GM23338 (cell line): ENCODE measurements at places on chromosomes 12 and 14. TPM values are rescaled to one million over a fixed set of nuclear protein-coding genes. Genes with fewer than 3 reads are reported as not detected.
A peak's percentile ranks its signal among the peaks of the same experiment; 100 is the strongest.

DNA sequence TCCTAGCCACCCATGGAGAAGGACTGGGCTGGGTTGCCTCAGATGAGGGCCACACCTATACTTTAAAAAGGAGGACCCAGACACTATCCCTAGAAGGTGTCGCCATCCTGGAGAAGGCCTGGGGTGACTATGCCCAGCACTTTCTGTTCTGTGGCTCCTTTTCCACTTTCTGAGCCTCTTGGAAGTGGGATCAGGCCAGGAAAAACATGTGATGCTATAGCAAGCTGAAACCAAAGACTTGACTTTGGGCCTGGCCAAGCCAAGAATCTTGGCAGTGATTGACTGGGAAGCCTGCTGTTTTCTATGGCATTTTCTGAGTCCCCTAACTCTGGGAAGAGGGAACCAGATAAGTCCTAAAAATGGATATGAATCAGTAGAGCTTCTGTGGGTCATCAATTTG lies 332.3 kb downstream of the ZFP36L1 start:
- H3K4me1 ChIP-seq, result peaks cover 12% of the 10 kb centered on the region; the same call in 1 of the 2 replicates
- no peaks in the 10 kb centered on the region for H3K27me3 ChIP-seq
- no peak for DNase-seq
- H3K27ac ChIP-seq, result no peak overlapping the region
- no peaks in the 10 kb centered on the region for H3K36me3 ChIP-seq
- no peak overlapping the region for H3K4me3 ChIP-seq

DNA sequence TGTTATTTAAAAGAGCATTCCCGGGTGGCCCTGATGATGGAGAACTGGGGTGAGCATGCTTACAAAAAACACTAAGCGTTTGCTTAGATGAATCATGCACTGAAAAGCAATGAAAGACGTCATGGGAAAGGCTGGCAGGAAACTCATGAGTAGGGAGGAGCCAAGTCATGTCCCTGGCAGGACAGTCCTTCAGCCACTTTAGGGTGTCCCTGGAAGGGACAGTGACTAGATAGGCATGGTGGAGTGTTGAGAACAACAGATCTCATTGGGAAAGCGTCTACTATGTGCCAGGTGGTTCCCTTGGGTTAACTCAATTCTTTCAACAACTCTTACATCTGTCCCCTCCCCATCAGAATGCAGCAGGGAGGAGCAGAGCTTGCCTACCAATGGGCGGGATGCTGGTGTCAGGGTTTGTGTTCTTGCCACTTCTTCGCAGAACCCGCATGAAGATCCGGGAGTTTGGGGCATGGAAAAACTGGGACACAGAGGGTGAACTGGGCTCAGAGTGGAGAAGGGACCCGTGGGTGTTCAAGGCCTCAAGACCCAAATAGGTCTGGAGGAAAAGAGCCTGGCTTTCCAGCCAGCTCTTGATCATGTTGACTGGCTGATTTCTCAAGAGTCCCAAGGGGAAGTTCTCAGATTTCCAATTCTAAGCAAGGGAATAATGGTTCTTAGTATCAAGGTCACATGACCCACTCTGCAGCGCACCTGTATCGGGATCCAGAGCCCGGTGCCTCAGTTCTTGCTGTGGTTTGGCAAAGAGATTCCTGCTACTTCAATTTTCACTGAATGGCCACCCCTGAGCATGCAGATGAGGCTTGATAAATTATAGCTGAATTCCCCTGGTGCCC lies 653.9 kb upstream of the TBX3 start:
- H3K27me3 ChIP-seq, result no peaks in the 10 kb centered on the region
- 0 out of 2 replicates have a peak overlapping the region, but pooled peaks have one; percentile 6 for H3K27ac ChIP-seq
- H3K4me3 ChIP-seq, result no peak overlapping the region
- peak; percentile 31 for DNase-seq
- H3K4me1 ChIP-seq, result peaks cover 9% of the 10 kb centered on the region; the same call in 1 of the 2 replicates
- no peaks in the 10 kb centered on the region for H3K36me3 ChIP-seq

DNA sequence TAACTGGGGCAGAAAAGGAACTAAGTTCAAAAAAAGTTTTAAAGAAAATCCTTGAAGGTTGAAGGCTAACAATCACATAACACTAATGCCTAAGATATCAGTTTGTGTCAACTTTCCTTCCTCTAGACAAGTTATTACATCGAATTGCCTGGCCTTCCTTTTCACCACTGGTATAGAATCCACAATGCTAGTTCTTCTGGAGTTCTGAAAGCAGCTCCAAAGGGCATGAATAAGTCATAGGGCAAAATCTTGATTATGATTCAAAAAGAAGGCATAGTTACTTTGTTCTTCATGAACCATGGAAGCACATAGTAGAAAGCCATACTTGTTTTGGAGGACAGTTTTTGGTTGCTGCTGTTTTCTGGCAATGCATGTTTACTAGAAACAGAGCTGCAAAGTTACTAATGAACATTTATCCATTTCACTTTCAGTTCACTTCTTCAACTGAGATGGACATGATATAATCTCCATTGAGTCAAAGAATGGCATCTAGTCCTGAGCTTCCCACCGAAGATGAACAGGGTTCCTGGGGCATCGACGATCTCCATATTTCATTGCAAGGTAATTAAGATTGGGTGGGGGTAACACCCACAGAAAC lies 56.0 kb downstream of the SYNE2 start:
- H3K36me3 ChIP-seq, result no peaks in the 10 kb centered on the region
- peaks cover 36% of the 10 kb centered on the region for H3K4me1 ChIP-seq
- H3K27ac ChIP-seq, result no peak overlapping the region
- no peak for DNase-seq
- no peak overlapping the region for H3K4me3 ChIP-seq

DNA sequence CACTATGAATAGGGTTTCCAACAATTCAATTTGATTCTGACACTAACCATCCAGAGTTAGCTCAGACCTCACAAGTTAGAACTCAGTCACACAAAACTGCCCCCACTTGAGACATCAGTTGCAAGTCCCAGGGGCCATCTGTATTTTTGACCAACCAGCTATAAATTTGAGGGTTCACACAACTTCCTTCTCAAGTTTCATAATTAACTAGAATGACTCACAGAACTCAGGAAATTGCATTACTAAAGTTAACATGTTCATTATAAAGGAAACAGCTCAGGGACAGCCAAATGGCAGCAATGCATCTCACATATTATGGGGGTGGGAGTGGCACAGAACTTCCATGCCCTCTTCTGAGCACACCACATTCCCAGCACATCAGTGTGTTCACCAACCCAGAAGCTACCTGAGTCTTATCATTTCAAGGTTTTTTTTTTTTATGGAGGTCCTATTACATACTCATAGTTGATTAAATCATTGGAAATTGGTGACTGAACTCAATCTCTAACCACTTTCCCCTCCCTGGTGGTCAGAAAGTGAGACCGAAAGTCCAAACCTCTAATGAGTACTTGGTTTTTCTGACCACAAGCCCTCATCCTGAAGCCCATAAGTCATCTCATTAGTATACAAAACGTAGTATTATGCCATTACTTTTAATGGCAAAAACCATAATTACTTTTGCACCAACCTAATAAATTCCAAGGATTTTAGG lies 1721.5 kb upstream of the SEL1L start:
- no peaks in the 10 kb centered on the region for H3K4me1 ChIP-seq
- H3K27me3 ChIP-seq, result no peaks in the 10 kb centered on the region
- H3K27ac ChIP-seq, result no peak overlapping the region
- no peak overlapping the region for H3K4me3 ChIP-seq
- no peaks in the 10 kb centered on the region for H3K36me3 ChIP-seq

GRCh38 chr12:66367015-66367667 lies 64.8 kb downstream of the HELB start:
- no peak overlapping the region for H3K4me3 ChIP-seq
- H3K36me3 ChIP-seq, result no peaks in the 10 kb centered on the region
- no peaks in the 10 kb centered on the region for H3K4me1 ChIP-seq
- no peaks in the 10 kb centered on the region for H3K27me3 ChIP-seq

DNA sequence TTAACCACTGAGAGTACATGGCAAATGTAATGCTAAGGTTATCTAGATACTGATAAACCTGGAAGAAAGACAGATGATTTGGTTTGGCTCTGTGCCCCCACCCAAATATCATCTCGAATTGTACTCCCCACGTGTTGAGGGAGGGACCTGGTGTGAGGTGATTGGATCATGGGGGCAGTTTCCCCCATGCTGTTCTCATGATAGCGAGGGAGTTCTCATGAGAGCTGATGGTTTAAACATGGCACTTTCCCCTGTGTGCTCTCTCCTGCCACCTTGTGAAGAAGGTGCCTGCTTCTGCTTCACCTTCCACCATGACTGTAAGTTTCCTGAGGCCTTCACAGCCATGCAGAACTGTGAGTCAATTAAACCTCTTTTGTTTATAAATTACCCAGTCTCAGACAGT lies 14.2 kb downstream of the NOXRED1 start:
- H3K4me3 ChIP-seq, result no peak overlapping the region
- no peak overlapping the region for H3K27ac ChIP-seq
- no peaks in the 10 kb centered on the region for H3K27me3 ChIP-seq
- H3K36me3 ChIP-seq, result no peaks in the 10 kb centered on the region
- no peaks in the 10 kb centered on the region for H3K4me1 ChIP-seq
- DNase-seq, result peak; percentile 53

GRCh38 chr12:32197421-32197820 lies 90.8 kb downstream of the BICD1 start:
- DNase-seq, result no peak
- peaks cover 12% of the 10 kb centered on the region; the same call in 1 of the 2 replicates for H3K36me3 ChIP-seq
- no peaks in the 10 kb centered on the region for H3K27me3 ChIP-seq
- H3K4me1 ChIP-seq, result no peaks in the 10 kb centered on the region
- H3K27ac ChIP-seq, result no peak overlapping the region
- H3K4me3 ChIP-seq, result no peak overlapping the region

DNA sequence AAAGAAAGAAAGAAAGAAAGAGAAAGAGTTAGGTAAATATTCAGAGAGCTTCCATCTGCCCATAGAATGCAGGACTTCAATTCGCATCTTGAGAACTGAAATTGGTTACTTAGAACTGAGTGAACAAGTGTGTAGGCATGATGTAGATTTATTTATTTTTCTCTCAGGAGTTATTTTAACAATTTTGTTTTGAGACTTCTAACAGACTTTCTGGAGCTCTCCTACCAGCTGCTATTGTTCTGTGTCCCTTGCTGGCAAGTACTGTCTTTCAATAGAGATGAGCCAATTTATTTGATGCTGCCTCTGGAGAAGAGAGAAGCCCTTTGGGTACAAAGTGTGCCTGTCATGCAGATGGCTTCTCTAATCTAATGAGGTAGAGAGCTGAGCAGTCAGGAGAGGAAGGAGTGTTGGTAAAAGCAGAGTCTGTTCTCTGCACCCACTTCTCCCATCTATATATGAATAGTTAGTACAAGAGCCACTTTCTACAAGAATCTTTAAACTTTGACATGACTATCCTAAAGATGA lies 67.0 kb downstream of the SYT1 start:
- no peaks in the 10 kb centered on the region for H3K4me1 ChIP-seq
- no peaks in the 10 kb centered on the region for H3K36me3 ChIP-seq
- peak; percentile 27 for DNase-seq
- H3K27me3 ChIP-seq, result no peaks in the 10 kb centered on the region

Gene KLRK1
- not detected in 2 replicates for total RNA-seq

GRCh38 chr14:100771121-100771800 lies 44.6 kb downstream of the DLK1 start:
- no peak overlapping the region for H3K4me3 ChIP-seq
- H3K27ac ChIP-seq, result no peak overlapping the region
- DNase-seq, result no peak
- no peaks in the 10 kb centered on the region for H3K4me1 ChIP-seq

DNA sequence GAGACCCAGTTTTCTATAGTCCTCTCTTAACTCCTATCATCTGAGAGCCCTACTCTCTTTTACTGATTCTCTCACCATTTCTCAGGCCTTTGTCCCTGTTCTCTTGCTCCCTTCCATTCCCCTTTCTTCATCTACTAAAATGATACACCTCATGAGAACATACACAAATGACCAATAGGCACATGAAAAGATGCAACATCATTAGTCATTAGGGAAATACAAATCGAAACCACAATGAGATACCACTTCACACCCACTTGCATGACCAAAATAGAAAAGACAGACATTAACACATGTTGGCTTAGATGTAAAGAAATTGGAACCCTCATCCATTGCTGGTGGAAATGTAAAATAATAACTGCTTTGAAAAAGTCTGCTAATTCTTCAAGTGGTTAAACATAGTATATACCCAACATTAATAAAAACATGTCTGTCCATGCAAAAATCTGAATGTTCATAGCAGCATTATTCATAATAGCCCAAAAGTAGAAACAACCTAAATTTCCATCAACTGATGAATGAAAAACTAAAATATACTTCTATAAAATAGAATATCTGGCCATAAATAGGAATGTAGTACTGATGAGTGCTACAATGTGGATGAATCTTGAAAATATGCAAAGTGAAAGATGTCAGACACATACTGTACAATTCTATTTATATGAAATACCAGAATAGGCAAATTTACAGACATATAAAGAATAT lies 66.0 kb downstream of the DENND5B start:
- no peak for DNase-seq
- peaks cover 47% of the 10 kb centered on the region for H3K4me1 ChIP-seq
- no peaks in the 10 kb centered on the region for H3K27me3 ChIP-seq
- H3K4me3 ChIP-seq, result no peak overlapping the region

Gene INSM2
- total RNA-seq, result not detected in 2 replicates

Gene MGAT4C
- total RNA-seq, result 4.3 and 4.7 TPM in 2 replicates

DNA sequence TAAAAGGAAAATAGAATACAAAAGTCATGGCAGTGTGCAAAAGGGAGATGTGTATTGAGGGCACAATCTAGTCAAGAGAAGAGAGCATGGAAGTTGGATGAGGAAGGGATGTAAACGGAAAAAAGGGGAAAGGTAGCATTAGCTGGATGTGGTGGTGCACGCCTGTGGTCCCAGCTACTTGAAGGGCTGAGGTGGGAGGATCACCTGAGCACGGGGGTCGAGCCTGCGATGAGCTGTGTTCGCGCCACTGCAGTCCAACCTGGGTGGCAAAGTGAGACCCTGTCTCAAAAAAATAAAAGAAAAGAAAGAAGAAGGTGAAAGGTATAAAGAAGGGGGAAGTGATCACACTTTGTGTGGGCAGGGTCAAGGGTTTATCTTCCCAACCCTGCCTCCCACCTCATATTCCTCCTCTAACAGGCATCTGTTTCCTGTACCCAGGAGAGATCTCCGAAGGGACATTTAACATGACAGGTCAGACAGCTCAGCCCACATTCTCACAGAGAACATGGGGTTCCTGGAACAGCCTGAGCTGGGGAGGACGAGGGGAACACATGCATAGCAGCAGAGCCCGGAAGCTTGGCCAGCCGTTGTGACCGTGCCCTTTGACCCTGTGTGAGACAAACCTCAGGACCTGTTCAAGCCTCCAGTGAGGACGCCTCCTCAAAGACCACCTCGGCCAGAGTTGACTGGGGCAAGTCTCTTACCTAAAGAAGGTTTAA lies 8.9 kb downstream of the RNASE11 start:
- no peaks in the 10 kb centered on the region for H3K27me3 ChIP-seq
- DNase-seq, result no peak
- H3K4me3 ChIP-seq, result no peak overlapping the region
- no peaks in the 10 kb centered on the region for H3K36me3 ChIP-seq
- H3K4me1 ChIP-seq, result peaks cover 55% of the 10 kb centered on the region

- H3K36me3 ChIP-seq, result no peaks in the 10 kb centered on the region
- H3K4me1 ChIP-seq, result no peaks in the 10 kb centered on the region
- peak; percentile 95 for DNase-seq
- no peak overlapping the region for H3K27ac ChIP-seq
- no peak overlapping the region for H3K4me3 ChIP-seq
Observed at GRCh38 chr14:94423453-94424056, 29.0 kb downstream of the SERPINA11 start.
